Mesothelial cell of epicardium (in vitro differentiated cells): ENCODE measurements at places on chromosomes 6 and 20. TPM values are rescaled to one million over a fixed set of nuclear protein-coding genes. Genes with fewer than 3 reads are reported as not detected.

GRCh38 chr6:168000198-168001028 is 2.9 kb downstream of the KIF25 start:
- DNase-seq = no peak

GRCh38 chr20:44730441-44730840 is 15.2 kb upstream of the KCNK15 start:
- DNase-seq = no peak

The PTPRT gene
- total RNA-seq = 0.69 to 0.86 TPM (median 0.80 TPM) in 3 replicates

DNA sequence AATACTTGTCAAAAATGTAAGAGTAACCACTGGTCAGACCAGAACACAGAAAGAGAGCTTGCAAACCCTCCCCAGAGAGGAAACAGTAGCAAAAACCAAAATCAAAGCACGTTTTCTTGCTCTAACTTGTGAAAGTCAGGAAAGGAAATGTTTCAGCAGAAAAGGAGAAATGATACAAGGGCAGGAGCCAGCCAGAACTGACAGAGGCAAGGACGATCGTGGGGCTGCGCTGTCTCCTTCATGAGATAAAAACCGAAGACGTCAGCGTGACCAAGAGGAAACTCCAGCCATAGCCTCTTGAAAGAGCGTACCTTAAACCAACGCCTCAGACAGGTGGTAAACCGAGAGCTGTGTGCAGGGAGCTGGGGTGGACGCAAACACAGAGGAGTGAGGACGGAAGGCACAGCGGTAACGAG is 27.5 kb downstream of the LAMA5 start:
- DNase-seq = no peak

- DNase-seq = no peak
Observed at GRCh38 chr6:131251590-131252199, 116.4 kb downstream of the AKAP7 start.

The SMIM13 gene
- 16.9 to 18.9 TPM (median 18.0 TPM) in 3 replicates for total RNA-seq

DNA sequence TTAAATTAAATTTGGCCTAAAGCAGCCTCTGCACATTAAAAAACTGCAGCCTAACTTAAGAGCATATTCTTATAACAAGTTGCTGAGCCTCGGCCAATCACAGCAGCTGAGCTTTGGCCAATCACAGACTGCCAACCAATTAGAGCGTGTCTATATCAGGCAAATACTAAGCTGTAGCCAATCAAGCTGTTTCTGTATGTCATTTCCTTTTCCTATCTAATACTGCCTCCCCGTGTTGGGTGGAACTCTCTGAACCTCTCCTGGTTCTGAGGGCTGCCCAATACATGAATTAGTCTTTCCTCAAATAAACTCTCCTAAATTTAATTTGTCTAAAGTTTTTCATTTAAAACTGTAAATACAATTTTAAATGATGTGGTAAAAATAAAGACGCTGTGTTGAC is 3.9 kb upstream of the TMEM244 start:
- DNase-seq = no peak

DNA sequence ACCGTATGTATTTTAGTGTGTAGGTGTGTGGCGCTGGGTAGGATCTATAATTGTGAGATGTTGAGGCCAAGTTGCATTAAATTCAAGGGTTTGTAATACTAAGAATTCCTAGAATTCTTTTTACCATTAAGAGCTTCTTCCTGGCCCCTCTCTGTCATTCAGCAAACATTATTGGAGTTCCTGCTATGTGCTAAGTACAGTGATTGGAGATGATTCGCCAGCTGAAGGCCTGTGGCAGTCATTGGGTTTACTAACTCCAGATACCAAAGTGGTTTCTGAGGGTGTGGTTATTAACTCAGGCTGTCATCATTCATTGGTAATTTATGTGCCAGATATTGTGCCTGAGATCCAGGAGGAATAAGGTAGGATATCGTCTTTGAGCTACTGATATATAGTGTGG is 167.1 kb downstream of the LAMA2 start:
- no peak for DNase-seq

- no peak for DNase-seq
Observed at GRCh38 chr20:43838703-43839060, 76.0 kb upstream of the TOX2 start.

DNA sequence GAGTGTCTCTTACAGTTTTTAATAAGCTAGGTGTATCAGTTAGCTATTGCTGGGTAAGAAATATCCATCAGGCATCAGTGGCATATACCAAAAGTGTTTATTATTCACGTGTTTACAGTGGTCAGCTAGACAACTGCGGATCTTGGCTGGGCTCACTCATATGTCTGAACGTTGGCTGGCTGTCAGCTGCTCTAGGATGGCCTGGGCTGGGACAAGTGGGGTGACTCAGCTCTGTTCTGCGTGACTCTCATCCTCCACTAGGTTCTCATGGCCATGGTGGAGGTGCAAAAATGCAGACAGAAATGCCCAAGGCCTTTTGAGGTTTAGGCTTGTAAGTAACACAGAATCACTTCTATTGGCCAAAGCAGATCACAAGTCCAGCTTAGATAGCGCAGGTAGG is 22.0 kb downstream of the ZNF341 start:
- no peak for DNase-seq

DNA sequence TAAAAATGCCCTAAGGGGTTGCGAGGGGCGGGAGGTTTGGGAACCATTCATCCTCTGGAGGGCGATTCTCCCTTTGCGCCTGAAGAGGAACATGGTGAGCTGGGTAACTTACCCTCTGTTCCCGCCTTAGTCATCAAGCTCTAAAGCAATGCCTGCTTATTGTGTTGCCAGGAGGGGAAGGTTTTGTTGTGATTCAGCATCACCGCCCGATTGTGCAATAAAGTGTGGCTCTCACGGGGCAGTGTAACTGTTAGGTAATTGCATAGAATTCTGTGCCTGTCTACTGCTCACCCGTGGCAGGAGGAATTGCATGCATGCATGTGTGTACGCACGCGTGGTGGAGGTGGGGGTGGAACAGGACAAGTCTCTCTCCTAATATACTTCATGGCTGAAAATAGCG is 95.5 kb upstream of the AGPAT4 start:
- DNase-seq = no peak

GRCh38 chr6:138849791-138850190 is 53.9 kb downstream of the ECT2L start:
- no peak for DNase-seq

DNA sequence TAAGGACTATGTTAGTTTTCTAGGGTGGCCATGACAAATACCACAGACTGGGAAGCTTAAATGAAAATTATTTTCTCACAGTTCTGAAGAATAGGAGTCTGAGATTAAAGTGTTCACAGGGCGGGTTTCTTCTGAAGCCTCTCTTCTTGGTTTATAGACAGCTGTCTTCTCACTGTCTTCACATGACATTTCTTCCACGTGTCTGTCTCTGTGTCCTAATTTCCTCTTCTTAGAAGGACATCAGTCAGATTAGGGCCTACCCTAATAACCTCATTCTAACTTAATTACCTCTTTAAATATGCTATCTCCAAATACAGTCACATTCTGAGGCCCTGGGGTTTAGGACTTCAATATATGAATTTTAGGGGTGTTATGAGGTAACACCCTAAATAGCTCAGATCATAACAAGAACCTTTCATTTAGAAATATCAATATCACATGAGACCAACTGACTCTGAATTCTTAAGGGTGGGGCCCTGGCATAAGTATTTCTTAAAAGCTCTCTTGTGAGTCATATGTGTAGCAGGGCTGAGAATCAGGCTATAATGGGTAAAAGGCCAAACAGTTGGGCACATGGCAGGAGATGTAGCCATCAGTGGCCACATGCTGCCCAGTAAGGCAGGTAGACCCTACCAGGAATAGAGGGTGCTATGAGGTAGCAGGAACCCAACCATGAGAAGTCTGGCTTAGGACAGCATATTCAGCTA is 62.0 kb upstream of the TENT5A start:
- no peak for DNase-seq

GRCh38 chr6:132490024-132490423 is 22.9 kb downstream of the STX7 start:
- no peak for DNase-seq

DNA sequence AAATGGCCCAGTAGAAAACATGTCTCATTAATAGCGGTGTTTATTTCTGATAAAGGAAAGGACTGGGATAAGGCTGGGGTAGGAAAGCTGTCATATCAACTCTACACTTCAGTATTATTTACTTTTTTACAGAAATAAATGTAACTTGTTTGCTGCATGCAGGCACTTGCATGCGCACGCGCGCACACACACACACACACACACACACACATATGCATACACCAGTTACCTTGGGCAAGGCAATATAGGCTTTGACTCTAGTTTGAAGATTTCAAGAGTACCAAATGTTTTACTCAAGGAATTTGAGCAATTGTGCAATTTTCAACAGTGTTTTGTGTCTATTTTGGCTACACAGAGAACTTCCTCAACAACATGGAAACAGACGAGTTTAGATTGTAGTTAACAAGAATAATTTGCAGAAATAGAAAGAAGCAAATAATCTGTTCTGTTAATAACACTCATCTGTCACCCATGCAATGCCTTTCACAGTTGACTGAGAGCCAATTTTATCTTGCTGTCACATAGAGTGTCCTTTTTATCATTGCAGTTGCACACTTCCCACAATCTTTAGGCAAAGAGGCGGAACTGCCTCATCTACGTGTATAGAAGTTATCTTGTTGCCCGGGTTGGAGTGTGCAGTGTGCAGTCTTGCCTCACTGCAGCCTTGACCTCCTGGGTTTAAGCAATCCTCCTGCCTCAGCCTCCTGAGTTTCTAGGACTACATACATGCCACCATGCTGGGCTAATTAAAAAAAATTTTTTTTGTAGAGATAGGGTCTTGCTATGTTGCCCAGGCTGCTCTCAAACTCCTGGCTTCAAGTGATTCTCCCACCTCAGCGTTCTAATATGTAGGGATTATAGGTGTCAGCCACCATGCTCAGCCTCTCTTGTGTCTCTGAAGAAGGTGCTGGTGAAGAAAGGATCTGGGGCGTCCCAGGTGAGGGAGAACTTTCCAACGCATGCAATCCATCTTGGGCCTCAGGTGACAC is 74.8 kb upstream of the SHLD1 start:
- DNase-seq = no peak

- DNase-seq = no peak
Observed at GRCh38 chr6:128754658-128755256, 128.2 kb upstream of the LAMA2 start.

DNA sequence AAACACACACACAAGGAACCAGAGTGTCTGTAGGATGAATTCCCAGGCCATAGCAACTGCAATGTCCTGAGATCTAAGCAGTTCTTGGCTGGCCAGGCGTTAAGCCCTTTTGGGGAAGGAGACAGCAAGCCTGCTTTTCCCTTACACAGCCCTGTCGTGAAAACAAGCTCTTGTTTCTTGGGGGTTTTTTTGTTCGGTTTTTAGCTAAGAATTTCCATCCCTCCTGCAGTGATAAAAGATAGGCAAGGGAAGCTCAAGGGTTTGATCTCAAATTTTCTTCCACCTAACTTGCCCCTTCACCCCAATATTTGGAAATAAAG is 1.5 kb downstream of the TNFRSF21 start:
- no peak for DNase-seq

GRCh38 chr6:125508793-125509192 is 207.0 kb upstream of the HDDC2 start:
- DNase-seq = no peak

The CST1 gene
- total RNA-seq = not detected in 3 replicates

GRCh38 chr6:4794140-4794707 is 18.0 kb downstream of the CDYL start:
- no peak for DNase-seq

GRCh38 chr6:52546678-52547077 is 30.2 kb downstream of the TRAM2 start:
- no peak for DNase-seq

GRCh38 chr20:62860924-62861691 is 514 bp downstream of the TCFL5 start:
- peak; percentile 52 for DNase-seq

DNA sequence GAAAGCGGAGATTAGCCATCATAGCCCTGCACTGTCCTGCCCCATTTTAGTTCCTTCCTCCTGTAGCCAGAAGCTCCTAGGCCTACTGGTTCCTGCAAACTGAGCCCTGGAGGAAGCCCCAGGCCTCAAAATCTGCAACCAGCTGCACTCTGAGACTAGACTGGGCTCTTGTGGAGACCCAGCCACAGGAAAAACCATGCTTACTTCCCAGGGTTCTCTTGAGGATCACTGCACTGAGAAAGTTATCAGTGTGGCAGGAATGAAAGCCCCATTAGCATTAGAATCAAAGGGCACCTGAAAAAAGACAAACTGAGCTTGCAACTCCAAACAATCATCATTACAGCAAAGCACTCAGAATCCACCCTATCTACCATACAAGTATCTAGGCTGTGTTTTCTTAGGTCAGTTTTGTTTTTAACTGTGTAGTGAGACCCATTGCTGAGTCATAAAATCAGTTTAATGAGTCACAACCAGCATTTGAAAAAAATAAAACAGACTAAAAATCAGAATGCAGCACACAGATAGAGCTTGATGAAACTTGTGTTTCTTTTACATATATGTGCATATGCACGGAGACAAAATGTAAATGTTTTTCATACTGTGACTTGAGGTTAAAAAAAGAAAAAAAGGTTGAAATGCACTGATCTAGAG is 91.0 kb downstream of the UNC5CL start:
- no peak for DNase-seq

GRCh38 chr6:78526432-78526831 is 340.9 kb upstream of the IRAK1BP1 start:
- DNase-seq = no peak

GRCh38 chr20:52305858-52306257 is 114.3 kb upstream of the ZFP64 start:
- DNase-seq = no peak

DNA sequence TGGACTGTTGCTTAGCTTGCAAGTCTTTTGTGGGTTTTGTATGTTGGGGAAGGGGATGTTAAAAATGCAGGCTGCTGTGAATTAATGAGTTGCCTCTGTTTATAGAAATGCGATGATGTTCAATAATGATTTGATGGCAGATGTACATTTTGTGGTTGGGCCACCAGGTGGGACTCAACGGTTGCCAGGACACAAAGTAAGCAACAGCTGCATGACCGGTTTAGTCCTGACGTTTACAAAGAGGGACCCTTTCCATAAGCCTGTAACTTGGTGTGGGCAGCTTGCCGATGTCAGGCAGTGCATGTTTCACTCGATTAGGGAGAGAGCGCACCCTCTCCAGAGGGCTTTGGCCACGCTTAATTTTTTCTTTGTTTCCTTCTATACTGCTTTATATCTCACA is 1.3 kb downstream of the BTBD3 start:
- no peak for DNase-seq

DNA sequence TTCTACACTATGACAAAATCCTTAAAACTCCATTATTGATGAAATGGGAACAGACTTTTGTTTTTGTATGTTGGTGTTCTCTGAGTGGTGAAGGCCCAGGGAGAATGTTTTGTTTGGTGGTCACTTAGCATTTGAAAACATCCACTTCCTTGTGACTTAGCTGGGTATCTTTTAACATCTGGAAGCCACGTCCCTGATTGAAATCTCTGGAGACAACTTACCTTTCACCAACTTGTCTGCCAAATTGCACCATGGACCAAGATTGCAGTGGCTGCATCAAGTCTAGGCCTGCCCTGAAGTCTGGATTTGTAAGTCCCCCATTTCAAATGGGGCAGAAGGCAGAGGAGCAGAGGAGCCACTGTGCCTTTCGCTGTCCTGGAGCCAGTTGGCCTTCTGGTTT is 534 bp upstream of the EFCAB8 start:
- no peak for DNase-seq

The TGM3 gene
- 0.11 to 0.24 TPM (median 0.13 TPM) in 3 replicates for total RNA-seq

The HLA-B gene
- 43.9 to 47.7 TPM (median 46.6 TPM) in 3 replicates for total RNA-seq

GRCh38 chr20:33282991-33283555 is at the start of gene BPIFB1:
Gene BPIFB1 (plus strand): TSS chr20:33283214. CDS start chr20:33286074, 2,860 bp downstream.
- no peak for DNase-seq

- no peak for DNase-seq
Observed at GRCh38 chr6:36544228-36544627, 3.1 kb downstream of the STK38 start.
